Epithelial cell of alveolus of lung (primary cell): ENCODE measurements at places on chromosomes 3 and 15. TPM values are rescaled to one million over a fixed set of nuclear protein-coding genes. Genes with fewer than 3 reads are reported as not detected.

Gene MCF2L2
- 0.52 and 1.4 TPM in 2 replicates for total RNA-seq

Gene MYZAP
- 0.72 and 0.78 TPM in 2 replicates for total RNA-seq

Gene BTLA
- 0.26 TPM in 1 of 2 replicates, not detected in the other for total RNA-seq

Gene SMAD6
- 5.3 and 18.4 TPM in 2 replicates for total RNA-seq

Gene AMT
- 2.5 and 3.0 TPM in 2 replicates for total RNA-seq

Gene RBPMS2
- 0.26 TPM in 1 of 2 replicates, not detected in the other for total RNA-seq

Gene GADL1
- total RNA-seq = not detected in 2 replicates

Gene PIF1
- 4.5 and 6.2 TPM in 2 replicates for total RNA-seq

Gene UROC1
- not detected in 2 replicates for total RNA-seq

Gene CHRD
- total RNA-seq = 0.52 and 18.3 TPM in 2 replicates

Gene LYZL4
- total RNA-seq = not detected in 2 replicates

Gene TRPM1
- total RNA-seq = not detected in 2 replicates
